ENCODE measurements at places on chromosomes 3 and 15.

DNA sequence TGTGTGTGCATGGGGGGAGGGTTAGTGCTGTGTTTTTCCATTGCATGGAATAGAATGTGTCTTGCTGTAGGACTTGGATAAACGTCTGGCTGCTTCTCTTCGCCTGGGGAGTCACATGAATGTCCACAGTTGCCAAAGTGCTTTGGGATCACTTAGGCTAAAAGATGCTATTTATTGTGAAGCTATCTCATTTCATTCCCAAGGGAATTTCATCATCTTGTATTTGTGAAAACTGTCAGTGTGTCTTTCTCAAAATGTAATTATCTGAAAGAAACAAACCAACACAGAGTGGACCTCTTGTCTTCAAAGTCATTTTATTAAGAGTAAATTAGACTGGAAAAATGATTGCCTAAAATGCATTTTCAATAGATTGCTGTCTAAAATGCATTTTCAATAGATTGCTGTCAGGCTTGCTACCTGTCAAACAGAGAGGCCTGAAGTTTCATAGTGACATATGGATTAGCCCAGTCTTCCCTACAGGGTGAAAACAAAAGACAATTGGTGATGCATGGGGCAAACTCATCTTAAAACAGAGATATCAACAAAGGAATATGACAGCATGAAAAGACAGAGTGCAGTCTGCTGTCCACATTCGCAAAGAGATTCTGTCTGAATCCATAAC, 117.1 kb upstream of the GOLIM4 start:
- no peak for DNase-seq

DNA sequence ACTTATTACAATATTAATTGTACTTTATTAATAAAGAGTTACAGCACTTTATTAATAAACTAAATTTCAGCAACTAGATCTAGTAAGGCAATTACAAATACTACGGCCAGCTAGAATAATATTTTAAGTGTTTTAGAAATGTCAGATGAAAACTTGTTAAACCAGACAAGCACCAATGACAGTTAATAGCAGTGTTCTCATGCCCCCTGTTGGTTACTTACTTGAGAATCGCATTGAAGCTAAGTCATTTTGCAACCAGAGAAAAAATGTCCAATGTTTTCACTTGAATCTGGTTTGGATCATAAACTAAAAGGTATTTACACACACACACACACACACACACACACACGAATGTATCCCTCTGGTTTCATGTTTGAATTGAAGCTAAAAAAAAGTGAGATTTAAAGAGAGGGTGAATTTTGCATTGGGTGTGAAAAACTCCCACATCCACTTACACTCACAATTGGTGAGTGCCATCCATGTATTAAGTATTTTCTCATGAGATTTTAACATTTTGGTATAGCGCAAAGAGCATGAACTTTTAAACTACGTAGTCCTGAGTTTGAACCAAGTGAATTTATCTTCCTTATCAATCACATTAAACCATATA, 347.7 kb downstream of the ZBBX start:
- DNase-seq = no peak

GRCh38 chr3:129393271-129393670, 35.2 kb downstream of the EFCAB12 start:
- DNase-seq = no peak

DNA sequence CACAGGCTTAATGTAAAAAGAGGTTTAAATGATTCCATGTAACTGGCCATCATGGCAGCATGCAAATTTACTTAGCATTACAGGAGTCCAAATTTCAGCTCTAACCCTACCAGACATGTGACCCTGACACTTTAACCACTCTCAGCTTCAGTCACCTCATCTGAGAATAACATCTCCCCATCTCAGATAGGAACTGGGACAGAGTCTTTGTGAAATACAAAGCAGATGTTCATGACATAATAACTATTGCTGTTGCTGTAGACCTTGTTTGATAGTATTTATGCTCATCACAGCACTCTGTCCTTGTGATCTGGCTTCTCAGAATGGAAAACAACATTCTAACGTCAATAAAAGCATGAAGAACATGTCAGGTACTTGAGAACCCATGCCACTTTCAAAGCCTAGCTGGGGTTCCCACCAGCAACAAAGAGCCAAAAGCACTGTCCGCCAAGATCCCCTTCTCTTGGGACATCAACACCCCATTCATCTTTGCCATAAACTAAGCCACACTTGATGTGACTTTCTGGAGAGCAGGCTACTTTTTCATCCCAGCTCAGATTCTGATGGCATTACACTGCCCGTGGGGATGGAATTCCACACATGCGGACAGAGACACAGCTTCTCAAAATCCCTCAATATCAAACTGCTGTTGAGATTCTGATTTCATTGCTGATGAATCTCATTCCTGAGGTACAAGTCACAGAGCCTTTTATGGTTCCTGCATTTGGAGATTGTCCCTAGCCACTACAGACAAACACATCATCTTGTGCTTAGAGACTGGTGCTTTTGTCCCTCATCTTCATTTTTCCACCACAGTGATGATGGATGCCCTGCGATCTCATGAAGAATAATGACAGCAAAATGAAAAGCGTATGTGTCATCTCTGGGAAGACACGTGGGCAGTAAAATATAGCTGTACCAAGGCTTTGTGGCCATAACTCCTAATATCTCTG, 202.7 kb downstream of the TNIK start:
- DNase-seq = no peak

DNA sequence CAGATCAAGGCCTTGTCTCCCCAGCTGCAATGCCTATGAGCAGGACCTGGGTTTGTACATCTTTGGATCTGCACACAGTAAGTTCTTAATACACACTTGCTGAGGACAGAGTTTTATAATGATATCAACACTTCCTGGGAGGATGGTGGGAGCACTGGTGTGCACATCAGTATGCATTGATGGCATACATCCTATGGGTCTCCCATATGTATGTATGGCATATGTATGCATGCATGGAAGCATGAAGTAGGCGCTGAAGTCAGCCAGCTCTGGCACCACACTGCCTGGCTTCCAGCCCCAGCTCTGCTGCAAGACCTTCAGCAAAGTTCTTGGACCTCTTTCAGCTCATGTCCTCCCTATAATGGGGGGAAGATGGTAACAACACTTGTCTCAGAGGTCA, 68.2 kb downstream of the MYLK start:
- no peak for DNase-seq

DNA sequence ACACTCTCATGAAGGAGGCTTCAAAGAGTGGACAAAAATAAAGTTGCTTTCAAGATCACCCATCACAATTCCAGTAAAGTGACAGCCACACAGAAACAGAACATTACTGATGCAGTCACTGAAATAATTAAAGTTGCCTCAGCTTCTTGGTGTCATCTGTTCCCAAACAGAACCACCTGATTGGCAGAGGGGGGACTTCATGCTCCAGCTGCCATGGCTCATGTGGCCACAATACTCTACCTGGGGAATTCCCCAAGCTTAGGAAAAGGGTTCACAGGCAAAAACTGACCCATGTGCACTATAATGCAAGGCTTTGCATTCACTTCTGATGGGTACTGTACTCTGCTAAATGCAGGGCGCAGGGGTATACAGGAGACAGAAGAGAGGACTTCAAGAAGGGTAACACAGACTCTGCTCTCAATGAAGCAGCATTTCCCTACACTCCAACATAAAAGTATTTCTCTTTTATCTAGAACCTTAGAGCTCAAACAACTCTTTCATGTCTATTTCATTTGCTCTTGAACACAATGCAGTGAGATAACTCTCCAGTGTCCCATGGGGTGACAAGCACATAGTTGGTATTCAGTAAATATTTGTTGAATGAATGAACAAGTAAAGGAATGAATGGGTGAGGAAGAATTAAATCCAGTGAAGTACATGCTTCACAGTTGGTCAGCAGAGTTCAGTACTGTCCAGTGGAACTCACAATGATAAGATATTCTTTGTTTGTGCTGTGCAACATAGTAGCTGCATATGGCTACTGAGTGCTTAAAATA, 8.6 kb upstream of the CTNNB1 start:
- DNase-seq = no peak

GRCh38 chr3:124084022-124084881, 92.3 kb upstream of the ROPN1 start:
- no peak for DNase-seq

DNA sequence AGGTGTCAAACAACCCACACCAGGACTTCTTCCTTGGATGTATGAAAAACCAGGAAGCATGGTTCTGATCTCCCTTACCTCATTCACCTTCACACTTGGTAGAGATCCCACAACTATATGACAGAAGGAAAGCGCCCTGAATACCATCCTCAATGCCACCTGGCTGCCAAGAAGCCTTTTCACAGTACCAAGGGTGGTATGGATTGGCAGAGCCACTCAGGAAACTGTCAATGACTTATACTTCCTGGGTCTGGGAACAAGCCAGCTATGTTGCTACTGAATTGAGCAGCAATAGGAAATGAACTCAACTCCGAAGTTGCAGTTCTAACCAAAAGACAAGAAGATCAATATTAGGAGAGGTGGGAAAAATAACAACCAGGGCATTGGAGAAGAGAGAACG, 72.5 kb upstream of the PSMD6 start:
- DNase-seq = no peak

DNA sequence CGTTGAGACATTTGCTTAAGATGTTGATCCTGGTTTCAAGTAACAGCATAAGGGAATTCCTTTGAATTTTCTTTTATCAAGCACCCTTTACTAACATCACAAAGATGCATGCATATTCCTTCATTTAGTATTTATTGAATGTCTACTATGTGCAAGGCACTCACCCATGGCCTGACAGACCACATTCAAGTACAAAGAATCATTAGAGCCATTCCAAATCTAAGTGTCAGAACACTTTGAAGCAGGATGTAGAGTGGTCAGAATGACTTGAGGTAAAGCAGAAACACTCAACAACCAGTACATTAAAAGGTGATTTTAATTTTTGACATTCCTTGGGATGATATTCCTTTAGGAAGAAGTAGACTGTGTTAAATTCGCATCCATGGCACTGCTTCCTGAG, 6.0 kb upstream of the WDR5B start:
- no peak for DNase-seq

DNA sequence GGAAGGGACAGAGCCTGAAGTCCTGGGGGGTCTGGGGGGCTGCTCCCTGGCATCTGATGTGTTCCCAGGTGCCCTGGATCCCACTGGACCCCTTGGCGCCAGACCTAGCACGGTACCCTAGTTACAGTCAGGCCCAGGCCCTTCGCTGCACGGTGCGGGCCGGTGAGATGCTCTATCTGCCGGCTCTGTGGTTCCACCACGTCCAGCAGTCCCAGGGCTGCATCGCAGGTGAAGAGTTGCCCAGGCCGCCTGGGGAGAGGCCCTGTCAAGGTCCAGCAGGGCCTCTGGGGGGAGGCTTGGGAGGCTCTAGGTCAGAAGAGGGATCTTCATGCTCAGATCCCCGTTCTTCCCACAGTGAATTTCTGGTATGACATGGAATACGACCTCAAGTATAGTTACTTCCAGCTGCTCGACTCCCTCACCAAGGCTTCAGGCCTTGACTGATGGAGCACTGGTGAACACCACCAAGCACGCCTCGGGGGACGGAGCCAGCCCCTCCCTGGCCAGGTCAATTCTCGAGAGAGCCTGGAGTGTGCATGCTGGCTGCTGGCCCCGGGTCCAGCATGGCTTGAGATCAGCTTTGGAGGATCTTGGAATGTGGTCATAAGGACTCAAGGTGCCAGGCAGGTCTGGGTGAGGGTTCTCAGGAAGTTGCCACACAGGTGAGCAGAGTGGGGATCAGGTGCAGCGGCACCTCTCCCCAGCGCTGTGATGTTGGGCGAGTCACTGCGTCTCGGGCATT, 1.8 kb upstream of the PLA2G4B start:
- DNase-seq = no peak

GRCh38 chr3:187210091-187210490, 12.8 kb downstream of the RTP1 start:
- no peak for DNase-seq

DNA sequence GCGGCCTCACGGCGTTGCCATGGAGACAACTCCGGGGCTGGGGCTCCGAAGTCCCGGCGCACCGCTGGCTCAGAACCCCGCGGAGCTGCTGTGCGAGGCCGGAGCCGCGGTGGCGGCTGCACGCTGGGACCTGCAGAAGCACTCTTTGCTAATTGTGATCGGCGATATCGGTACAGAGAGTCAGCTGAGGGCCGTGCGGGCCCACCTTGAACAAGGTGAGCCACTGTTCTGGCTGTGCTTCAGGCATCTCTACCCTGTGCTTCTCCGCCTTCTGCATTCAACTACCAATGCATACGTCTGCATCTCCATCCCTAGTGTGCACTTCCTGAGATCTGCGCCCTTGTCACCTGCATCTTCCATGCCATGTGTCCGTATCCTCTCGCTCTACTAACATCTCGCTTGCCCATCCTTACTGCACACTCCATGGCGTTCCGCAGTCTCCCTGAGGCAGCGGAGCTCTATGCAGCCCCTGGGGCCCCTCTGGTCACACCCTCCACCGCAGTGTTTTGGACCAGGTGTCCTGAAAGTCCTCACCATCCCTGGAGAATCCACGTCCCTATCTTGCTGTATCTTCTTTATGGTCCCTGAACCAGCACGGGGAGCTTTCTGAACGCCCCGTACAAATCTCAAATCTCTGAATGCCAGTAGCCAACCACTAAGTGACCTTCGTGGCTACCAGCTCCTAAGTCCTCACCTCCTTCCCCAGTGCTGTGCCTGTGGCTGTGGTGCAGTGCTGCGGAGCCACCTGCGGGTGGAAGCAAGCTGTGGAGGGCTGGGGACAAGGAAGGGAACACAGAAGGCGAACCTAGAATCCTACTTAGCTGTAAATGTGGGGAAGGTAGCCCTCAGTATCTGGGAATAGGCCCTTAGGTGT, 6.2 kb upstream of the MAP1A start:
- DNase-seq = no peak

DNA sequence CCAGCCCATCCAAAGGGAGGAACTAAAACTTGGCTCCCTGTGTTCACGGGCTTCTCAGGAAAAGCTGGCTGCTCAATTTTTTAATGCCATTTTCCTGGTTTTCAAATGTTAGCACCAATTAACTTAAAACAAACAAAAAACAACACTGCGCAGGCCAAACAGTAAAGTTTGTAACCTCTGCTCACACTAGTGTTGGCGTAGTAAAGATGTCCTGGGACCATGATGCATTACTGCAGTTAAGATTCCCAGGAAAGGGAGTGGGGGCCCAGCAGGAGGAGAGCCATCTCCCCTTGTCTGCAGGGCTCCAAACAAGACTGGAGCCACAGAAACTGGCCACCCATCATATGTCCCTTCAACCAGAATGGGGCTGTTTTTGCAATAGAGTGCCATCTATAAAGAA, 74.0 kb downstream of the KY start:
- DNase-seq = no peak

Measured in C1 segment of cervical spinal cord (tissue), 14 donors.